ENCODE measurements at places on chromosomes 13 and 19. TPM values are rescaled to one million over a fixed set of nuclear protein-coding genes. Genes with fewer than 3 reads are reported as not detected.

Gene ZNF865
- polyA plus RNA-seq, result 7.2 TPM

DNA sequence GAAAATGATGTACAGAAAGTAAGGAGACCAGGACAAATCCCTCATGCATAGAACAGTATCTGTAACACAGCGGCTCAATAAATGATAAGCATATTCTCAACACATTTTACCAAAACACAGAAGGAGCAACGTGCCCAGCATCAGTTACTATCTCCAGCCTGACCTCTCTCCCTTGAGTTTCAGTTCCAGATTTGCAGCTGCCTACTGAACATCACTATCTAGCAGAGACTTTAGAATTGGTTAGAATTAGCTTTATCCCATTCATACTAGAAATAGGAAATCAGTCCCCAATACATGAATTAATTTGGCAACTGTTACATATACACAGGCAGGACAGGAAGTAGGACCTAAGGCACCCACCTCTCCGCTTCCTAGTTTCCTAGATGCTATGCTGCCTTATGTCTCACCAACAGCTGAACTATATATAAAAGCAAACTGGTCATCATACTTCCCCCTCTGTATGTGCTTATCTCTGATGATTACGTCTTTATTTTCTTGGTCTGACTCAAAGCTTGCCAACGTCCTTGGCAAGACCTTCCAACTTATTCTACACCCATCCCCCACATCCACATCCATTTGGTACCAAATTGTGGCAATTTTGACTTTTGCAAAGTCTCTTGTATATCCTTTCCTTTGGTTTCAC, 61.1 kb downstream of the SACS start:
- no peak for DNase-seq

- DNase-seq, result no peak
Observed at GRCh38 chr13:66139701-66140100, 1090.4 kb downstream of the PCDH9 start.

DNA sequence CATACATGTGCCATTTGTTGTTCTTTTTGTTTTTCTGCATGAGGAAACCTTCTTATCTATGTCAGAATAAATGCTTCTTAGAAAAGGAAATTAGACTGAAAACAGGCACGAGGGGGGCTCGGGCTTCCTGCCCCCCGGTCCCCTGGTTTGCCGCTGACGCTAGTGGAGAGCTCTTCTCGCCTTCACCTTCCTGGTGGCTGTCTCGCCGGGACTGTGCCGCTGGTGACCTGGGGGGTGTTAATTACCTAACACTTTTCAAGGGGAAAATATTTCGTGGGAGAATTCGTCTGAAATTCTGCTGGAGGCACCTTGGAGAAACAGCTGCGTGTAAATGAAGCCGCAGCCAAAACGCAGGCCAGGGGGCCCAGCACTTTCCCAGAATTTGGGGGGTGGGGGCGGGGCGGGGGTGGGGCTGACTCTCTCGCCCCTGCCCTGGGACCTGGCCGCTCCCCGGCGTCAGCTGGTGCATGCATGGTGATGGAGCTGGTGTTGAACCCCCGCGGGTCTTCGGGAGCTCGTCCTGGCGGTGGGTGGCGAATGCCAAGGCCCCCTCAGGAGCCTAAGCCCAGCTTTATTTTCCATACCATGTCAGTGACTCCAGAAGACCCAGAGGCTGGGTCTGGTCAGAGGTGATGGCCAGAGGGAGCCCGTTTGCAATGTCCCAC, 58.3 kb upstream of the MCF2L start:
- no peak for DNase-seq

GRCh38 chr19:45137179-45137761, 23.5 kb downstream of the NKPD1 start:
- DNase-seq, result no peak

All from left renal pelvis (tissue), 4 donors.